Sciatic nerve (tissue), 2 donors: ENCODE measurements at places on chromosomes 1 and 21. TPM values are rescaled to one million over a fixed set of nuclear protein-coding genes. Genes with fewer than 3 reads are reported as not detected.
A peak's percentile ranks its signal among the peaks of the same experiment; 100 is the strongest.

Gene SPRR5
- total RNA-seq: not detected

Gene TMEM61
- total RNA-seq: not detected

Gene CCDC185
- not detected for total RNA-seq

Gene FCRLB
- total RNA-seq: 4.9 TPM

Gene SFN
- total RNA-seq: 0.53 TPM

Gene CR1L
- 0.45 TPM for total RNA-seq

Gene IFI16
- 160 TPM for total RNA-seq

Gene PALMD
- total RNA-seq: 119 TPM

Gene F3
- total RNA-seq: 19.9 TPM

GRCh38 chr1:2382621-2383361 is 8.6 kb downstream of the MORN1 start:
- DNase-seq: peak; percentile 69

DNA sequence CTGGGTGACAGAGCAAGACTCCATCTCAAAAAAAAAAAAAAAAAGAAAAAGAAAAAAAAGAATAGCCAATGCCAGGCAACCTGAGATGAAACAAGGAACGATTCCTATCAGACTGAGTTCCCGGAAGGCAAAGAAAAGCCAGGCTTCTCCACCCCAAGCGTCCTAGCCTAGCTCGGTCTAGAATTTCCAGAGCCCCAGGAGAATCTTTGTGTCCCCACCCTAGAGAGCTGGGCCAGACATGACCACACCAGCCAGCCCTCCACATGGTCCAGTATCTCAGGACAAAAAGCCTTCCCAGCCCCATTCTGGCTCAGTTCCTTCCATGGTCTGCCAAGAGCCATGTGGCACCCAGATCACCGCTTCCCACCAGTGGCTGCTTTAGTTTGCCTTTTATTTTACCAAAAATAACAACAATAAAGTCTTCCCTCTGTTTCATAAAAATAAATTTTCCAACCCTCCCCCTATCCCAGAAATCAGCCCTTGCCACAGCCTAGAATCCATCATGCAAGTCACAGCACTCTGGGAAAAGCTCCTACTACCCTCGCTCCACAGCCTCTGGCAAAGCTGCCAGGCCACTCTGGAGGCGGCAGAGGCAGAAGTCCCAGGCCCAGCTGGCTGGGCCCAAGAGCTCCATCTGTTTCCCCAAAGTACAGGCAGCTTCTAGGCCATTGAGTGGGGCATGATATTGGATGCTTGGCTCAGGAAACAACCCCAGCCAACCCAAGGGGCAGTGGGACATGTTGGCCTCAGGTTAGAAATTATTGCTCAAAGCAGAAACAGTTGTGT is 3.5 kb upstream of the MKNK1 start:
- DNase-seq: no peak

GRCh38 chr1:110123224-110123623 is 11.0 kb downstream of the UBL4B start:
- DNase-seq: no peak

GRCh38 chr1:233065685-233066084 is 115.3 kb downstream of the NTPCR start:
- DNase-seq: no peak

GRCh38 chr1:87851490-87851889 is 522.8 kb downstream of the LMO4 start:
- DNase-seq: no peak

- DNase-seq: no peak
Observed at GRCh38 chr21:41854426-41854995, 24.6 kb downstream of the PRDM15 start.

- no peak for DNase-seq
Observed at GRCh38 chr21:39714331-39714730, 30.7 kb upstream of the IGSF5 start.

GRCh38 chr1:21886486-21887215 is 50.5 kb downstream of the HSPG2 start:
- no peak for DNase-seq

- no peak for DNase-seq
Observed at GRCh38 chr1:25053576-25054250, 123.6 kb upstream of the RUNX3 start.

DNA sequence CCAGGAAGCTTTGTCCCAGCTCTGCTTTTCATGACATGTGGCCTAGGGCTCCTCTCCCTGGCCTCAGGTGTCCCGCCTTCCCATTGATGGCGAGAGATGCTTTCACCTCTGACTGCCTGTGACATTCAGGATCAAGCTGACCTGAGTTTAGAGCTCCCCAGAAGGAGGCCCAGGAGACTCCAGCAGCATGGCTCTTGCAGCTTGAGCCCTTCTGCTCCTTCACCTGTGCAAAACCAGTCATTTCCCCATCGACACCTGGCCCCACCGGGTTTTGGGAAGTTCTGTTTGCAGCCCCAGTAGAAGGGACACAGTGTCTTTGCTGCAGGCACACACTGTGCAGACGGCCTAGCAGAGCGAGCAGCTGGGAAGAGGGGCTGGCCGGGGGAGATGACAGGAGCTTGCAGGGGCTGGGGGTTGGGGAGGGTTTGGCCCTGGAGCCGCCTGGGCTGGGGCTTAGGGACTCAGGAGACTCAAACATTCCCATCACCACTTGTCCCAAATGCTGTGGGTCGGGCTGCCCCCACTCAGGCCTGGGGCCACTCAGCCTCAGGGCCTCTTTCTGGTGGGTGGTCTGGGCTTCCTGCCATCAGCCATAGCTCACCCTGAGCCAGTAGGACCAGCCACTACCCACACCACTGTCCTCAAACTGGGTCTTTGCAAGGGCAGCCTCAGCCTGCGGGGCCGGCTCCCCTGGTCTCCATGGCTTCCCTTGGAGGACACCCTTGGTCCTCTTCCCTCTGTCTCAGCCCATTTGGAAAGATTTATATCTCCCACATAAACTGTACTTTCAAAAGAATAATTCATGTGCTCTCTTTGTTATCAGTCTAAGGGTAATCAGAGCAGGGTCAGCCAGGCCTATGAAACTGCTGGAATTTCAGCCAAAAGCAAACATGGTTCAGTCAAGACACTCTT is 3.8 kb upstream of the EDN2 start:
- no peak for DNase-seq

GRCh38 chr1:113928941-113929749 is at the start of gene HIPK1:
Gene HIPK1, plus strand, starts transcription at chr1:113929324.
- DNase-seq: peak; percentile 95

GRCh38 chr1:182588500-182589396 is at the start of gene RNASEL:
Gene RNASEL, minus strand, starts transcription at chr1:182589256. Its CDS starts 2,450 bp downstream, at chr1:182586806.
- peak; percentile 88 for DNase-seq

DNA sequence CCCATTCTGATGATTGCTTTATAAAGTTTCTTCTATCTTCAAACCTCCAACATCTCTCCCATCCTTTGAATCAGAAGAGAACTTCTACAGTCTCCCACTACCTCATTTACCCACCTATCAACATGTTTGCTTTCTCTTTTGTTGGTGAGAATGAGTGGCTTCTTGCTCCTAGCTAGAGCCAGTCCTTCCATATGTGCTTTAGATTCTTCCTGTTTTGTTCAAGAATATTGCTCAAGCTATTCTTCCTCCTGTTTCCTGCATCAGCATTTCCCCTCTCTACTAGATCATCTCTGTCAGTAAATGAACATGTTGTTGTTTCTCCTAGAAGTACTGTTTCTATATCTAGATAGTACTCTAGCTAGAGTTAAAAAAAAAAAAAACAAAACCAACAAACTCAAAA is 6.3 kb downstream of the ATF6 start:
- DNase-seq: no peak

DNA sequence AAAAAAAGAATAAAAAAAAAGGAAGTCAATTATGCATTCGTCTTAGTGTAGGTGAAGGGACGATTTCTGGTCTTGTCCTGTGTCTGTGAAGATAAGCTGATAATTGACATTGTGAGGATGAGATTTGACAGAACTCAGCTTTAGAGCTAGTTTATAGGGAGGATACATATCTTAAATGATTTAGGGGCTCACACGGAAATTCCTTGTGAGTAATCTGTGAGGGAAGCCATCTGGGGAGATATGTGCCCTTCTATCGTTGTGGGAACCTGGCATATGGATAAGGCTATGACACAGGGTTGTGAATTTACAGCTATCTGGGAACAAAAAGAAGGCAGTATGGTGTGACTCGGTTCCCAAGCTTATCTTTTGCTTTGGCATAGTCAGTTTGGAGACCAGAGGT is 71.1 kb downstream of the RABGAP1L start:
- no peak for DNase-seq

- no peak for DNase-seq
Observed at GRCh38 chr1:33120436-33121231, 39.7 kb downstream of the AZIN2 start.

GRCh38 chr1:33381977-33382376 is 48.9 kb downstream of the PHC2 start:
- no peak for DNase-seq

GRCh38 chr1:212060632-212061472 is 25.3 kb downstream of the DTL start:
- DNase-seq: no peak

- no peak for DNase-seq
Observed at GRCh38 chr21:39007985-39008384, 175.3 kb downstream of the PSMG1 start.

DNA sequence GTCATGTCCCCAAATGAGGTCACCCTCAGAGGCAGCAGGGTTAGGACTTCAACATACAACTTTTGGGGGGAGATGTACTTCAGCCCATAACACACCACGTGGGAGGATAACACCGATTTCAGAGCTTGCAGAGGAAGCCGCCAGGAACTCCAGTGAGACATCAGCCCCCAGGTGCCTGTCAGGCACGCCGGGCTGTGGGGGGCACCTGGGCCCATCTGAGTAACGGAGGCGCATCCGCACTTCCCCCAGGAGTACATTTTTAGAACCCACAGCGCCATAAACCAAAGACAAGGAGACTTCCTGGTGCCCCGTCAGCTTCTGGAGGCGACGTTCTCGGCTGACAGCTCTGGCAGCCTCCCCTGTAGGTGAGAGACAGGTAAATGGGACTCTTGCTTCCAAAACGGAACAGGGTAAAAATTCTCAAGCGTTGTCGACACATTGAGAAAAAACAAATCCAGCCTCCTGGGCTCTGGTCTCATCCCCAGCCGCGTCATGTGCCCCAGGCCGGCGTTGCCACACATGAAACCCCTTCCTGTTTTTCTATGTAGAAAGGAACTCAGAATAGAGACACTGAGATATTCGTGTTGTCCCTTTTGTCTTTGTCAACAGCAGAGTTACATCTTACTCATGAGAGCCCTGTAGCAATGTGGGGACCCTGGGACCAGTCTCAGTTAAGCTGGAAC is 93.3 kb downstream of the PDE9A start:
- DNase-seq: no peak

DNA sequence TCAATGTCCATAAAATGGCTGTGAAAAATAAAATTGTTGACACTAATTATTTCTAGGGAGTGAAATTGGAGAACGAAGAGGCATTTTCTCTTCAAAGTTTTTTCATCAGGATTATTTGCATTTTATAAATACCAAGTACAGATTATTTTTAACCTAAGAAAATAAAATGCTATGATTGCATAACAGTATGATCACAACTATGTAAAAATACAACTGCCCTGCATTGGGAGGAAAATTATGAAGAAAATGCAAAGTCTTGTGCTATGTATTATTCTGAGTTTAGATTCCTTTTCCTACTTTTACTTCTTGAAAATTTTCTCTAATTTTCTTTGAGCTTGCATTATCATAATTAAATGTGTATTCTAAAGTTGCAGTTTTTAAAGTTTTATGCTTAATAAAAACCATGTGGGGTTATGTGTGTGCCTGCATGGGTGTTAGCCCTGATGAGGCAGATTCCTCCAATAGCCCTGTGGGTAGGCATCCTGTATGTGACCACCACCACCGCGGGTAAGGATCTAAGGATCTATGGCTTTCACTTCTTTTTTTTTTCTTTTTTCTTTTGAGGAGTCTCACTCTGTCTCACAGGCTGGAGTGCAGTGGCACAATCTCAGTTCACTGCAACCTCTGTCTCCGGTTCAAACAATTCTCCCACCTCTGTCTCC is 24.7 kb downstream of the STX6 start:
- no peak for DNase-seq

DNA sequence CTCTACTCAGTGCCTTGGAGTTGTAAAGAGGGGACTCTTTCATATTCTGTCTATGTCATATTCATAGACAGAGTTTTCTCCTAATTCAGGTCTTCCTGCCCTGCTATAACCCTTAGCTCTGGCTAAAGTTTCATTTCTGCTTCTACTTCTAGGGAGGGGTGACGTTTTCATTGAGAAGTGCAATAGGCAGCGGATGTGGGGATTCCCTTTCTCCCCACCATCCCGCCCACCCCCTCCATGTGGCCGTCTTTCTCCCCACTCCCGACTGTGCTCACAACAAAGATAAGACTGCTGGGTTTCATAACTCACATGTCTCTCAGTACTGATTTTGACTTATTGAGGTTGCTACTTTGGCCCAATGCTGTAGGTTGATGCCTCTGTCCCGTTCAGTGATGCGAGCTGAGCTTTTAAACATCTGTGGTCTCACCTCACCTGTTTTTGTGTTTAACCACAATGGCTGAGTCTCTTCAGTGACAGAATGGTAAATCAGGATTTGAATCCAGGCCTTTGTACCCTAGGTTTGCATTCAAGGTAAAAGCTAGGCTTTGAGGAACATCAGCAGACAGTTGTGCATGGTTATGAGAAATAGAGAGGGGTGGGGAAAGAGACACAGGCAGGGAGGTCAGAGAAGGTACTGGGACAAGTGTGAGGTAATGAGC is 7.8 kb upstream of the KIF14 start:
- DNase-seq: no peak

DNA sequence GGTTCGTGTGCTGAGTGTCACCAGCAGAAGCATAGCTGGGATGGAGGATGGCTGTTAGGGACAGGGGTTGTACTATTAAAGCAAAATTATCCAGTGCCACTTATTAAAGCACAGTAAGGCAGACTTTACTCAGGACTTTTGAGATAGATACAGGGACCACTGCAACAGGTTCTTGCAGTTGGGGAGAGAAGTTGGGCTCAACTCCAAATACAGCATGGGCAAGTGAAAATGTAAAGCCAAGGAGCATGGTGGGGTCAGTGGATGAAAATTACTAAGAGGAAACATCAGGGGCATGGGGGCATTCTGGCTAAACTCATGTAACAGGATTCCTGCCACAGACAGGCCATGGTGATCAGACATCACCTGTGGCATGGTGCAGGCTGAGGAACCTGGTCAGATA is 15.0 kb upstream of the REN start:
- no peak for DNase-seq

GRCh38 chr1:231776010-231776756 is 149.6 kb downstream of the DISC1 start:
- no peak for DNase-seq

DNA sequence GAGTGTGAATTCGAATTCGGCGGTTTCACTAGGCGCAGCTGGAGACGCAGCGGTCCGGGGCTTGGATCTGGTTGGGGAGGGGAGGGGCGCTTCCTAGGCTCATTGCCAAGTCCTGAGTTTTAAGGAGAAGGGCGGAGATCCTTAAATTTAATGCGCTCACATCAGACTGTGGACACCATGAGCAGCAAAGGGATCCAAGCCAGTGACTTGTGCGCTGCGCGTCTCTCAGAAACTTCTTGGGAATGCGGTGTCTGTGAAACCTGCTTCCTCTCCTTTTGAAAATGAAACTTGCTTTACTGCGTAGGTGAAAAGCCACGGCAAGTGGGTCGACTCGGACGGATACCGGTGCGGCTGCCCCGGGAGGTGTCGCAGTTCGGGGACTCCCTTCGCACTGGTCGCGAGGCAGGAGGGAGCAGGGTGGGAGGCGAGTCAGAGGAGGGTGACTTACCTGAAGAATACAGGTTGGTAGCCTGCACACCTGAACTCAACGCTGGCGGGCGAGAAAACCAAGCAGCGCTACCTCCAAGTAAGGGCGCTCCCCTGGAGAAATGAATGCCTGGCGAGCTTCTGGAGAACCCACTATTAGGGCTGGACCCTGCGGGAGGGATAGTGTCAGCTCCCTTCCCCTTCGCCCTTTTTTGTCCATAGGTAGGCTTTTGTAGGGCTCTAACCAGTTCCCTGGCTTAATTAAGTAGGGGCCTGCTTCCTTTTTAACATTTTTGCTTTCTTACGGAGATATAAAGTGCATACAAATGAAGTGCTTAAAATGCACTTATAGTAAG is 992 bp downstream of the TENT5C start:
- no peak for DNase-seq
